SK-N-SH treated with all-trans-retinoic acid at 6 μM for 48 hours (cell line): ENCODE measurements at places on chromosomes 3 and 15.

GRCh38 chr15:58528188-58528870 lies 96.5 kb downstream of the LIPC start:
- peak; percentile 65 for ATAC-seq

GRCh38 chr3:74905478-74905877 lies 291.0 kb upstream of the CNTN3 start:
- ATAC-seq = no peak

GRCh38 chr3:65617787-65618186 lies 420.9 kb downstream of the MAGI1 start:
- ATAC-seq = no peak

DNA sequence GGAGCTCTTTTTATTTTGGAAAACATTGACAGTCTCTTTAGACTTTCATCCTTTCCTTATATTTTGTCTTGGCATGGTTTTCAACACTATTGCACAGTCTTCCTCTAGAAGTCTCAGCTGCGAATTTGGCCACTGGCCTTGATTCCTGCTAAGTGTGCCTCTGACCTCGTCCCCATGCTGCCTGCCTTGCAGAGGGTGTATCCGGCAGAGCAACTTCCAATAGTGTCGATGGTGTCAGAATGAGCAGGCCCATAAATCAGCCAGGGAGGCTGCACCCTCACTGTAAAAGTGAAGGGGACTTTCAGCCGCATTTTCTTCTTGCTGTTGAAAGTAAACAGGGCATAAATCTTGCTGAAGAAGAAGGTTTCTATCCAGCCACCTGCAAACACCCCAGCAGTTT lies 336.7 kb upstream of the TRIM42 start:
- no peak for ATAC-seq

DNA sequence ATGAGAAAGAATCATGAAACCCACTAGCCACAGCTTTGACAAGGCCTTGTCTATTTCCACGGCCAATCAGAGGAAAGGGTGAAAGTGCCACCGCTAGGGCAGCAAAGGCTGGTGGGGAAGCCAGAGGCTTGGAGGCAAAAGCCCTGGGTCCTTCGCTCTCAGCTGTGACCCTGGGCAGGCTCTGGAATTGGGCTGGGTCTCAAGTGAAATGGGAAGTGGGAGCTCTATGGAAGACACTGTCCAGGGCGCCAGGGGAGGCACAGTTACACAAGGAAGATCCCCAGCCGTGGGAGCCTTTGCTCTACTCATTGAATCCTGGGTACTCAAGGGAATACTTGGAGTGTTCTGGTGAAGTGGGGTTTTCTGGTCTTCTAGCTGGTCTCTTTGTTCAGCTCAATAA lies 136.2 kb downstream of the ASB7 start:
- no peak for ATAC-seq

GRCh38 chr3:40054568-40055222 lies 245.3 kb downstream of the MYRIP start:
- ATAC-seq = peak; percentile 91

- no peak for ATAC-seq
Observed at GRCh38 chr3:177615015-177615414, 417.7 kb upstream of the TBL1XR1 start.

DNA sequence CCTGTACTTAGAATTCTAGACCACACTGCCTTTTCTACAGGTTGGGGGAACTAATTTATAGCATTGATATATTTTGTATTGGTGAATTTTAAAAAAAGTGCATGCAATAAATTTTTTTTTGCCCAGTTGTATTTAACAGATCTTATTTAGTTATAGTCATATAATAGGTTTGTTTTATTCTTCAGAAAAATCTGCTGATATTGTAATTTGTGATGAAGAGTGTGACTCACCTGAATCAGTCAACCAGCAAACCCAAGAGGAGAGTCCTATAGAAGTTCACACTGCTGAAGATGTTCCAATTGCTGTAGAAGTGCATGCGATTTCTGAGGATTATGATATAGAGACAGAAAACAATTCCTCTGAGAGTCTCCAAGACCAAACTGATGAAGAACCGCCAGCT lies 10.3 kb downstream of the ZNF639 start:
- no peak for ATAC-seq

DNA sequence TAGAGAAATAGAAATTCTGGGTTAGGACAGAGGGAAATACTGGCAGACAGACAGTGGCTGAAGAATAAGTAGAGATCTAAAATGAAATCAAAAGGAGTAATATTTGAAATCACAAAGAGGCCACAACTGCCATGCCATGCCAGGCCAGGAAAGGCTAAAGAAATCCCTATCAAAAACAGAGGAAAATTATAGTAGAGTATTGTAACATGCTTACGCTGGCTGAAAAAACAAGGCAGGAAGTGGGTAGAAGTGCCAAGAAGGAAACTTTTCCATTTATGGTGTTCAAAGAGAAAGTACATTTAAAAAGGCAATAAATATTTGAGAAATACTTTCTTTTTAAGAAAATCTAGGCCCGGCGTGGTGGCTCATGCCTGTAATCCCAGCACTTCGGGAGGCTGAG lies 415.7 kb downstream of the PLCL2 start:
- no peak for ATAC-seq

DNA sequence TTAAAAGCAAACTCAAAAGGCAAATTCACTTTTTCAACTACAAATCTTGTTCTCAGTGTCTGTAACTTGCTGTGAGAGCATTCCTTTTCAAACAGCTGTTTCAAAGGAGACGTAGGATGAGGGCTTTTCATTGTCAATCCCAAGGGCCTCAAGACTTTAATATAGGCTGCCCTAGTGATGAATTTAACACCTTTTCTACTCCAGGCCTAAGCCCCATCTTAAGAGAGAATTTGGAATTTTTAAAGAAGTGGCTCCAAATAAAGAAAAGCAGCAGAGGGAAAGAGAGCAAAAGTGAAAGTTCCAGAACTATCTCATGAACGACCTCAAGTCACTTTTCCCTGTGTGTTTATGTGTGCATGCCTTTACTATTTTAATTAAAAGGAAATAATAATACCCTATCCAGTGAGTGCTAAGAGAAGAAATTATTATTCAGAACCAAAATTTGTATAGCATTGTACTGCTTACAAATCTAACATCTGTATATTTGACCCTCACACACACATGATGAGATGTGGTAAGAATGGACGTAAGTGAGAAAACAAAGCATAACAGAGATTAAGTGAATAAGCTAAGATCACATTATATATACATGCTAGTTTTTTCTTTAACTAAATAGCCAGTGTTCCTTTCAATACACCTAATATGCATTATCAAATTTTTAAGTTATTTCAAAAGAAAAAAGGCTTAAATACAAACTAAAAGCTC lies 196.4 kb downstream of the VGLL3 start:
- peak; percentile 20; the same call in 2 of the 3 replicates for ATAC-seq

GRCh38 chr3:176789947-176790346 lies 407.3 kb downstream of the TBL1XR1 start:
- ATAC-seq = no peak

DNA sequence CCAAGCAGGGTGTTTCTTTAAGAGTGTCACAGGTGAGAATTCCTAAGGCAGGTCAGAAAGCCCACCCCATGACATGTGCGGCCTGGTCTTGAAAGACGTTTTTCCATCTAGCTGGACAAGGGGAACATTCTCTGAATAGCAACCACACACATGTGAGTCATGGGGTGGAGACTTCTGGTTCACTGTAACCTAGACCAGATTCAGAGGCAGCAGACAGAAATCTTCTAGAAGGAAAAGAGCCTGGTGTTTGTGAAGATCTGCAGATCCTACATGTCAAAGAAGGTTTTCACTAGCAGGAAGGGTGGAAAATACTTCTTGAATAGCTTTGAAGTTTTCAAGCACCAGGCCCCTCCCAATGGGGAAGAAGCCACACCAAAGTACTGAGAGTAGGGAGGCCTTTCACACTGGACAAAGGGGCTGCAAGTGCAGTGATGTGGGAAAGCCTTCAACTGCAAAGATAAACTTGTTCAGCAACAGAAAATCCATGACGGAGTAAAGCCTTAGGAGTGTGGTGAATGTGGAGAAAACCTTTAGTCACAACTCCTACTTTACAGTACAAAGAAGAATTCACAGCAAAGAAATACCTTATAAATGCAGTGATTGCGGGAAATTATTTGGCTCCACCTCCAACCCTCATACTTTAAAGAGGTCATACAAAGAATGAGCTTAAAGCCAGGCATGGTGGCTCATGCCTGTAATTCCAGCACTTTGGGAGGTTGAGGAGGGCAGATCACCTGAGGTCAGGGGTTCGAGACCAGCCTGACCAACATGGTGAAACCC lies 17.6 kb downstream of the ADAM10 start:
- ATAC-seq = peak; percentile 92

- no peak; the same call in 2 of the 3 replicates for ATAC-seq
Observed at GRCh38 chr3:115272036-115272824, 125.1 kb upstream of the ZBTB20 start.

DNA sequence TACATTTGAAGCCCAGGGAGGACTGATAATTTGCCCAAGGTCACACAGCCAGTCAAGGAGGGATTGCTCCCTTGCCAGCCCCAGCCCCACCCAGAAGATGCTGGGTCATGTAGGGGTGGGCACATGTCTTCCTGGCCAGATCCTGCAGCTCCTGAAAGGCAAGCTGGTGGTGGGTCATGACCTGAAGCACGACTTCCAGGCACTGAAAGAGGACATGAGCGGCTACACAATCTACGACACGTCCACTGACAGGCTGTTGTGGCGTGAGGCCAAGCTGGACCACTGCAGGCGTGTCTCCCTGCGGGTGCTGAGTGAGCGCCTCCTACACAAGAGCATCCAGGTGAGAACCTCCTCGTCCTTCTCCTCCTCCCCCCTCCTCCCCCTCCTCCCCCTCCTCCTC lies 13.2 kb downstream of the ISG20 start:
- ATAC-seq = no peak
